NCI-H1417 (cell line): ENCODE measurements at places on chromosomes 3 and 15.

- DNase-seq = no peak
Measured at GRCh38 chr3:14393440-14394106, 8.8 kb upstream of the SLC6A6 start.

- no peak for DNase-seq
Measured at GRCh38 chr3:82103241-82103640, 341.8 kb upstream of the GBE1 start.

GRCh38 chr15:81195339-81195864 is 1.3 kb upstream of the IL16 start:
- DNase-seq = no peak

GRCh38 chr3:99126316-99126715 is 224.8 kb upstream of the DCBLD2 start:
- no peak for DNase-seq

- DNase-seq = no peak
Measured at GRCh38 chr3:72282918-72283317, 498.0 kb upstream of the PROK2 start.

DNA sequence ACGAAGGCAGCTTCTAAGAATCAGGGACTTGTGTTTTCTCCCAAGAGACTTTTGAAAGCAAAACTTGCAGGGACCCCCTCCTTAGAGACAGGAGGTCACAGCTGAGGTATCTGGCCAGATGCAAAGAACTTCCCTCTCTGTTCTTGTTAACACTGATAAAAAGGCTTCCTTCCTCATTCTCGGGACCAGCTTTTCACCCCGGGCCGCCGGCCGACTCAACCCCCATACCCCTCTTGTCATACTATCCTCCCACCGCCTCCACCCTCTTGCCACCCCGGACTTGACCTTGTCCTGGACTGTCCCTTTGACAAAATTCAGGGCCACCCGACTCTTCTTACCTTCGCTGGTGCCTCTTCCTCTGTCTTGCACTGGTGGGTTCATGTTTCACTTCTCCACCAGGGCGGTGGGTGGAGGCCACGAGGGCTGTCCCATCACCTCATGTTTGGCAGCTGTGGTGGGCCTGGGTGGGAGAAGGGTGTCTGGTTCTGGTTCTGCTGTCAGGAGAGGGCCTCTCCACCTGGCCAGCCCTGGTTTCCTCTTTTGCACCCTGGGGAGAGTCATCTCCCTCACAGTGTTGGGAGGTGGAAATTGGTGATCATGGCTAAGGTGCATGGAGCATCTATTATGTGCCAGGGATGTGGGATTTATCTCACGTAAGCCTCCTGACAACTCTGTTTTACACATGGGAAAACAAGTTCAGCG is 32.5 kb downstream of the BHLHE40 start:
- no peak for DNase-seq

GRCh38 chr3:462851-463250 is 266.3 kb downstream of the CHL1 start:
- DNase-seq = no peak

DNA sequence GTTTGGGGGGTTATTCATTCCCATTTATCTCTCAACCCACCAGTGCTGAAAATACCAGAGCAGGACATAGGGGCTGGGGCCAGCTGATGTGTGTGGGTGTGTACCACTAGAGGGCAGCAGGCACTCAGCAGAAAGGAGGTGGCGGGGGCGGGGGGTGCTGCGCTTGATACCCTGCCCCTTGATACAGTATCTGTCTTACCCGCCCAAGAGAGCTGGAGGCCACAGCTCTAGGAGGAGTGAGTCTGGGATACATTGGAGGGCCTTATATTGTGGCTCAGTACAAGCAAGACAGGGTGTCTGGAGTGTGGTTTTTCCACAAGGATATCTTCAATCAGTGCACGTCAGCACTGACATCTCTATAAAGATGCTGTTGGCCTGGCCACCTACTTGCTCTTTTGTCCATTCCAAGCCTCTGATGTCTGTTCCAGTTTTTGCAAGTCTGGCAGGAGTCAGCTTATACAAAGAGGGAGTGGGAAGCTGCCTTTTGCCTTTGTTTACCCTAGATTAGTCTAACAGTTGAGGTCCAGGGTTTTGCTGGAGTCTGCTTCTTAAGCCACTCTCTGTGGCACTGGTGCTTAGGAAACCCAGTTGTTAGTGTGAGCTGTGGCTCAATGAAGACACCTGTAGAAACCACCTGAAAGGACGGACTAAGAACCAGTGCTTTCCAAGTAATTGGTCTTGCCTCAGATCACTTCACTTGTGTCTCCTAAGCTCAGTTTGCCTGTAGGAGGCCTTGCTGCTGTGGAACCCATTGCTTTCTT is 1.5 kb upstream of the RBM15B start:
- peak; percentile 23 for DNase-seq

DNA sequence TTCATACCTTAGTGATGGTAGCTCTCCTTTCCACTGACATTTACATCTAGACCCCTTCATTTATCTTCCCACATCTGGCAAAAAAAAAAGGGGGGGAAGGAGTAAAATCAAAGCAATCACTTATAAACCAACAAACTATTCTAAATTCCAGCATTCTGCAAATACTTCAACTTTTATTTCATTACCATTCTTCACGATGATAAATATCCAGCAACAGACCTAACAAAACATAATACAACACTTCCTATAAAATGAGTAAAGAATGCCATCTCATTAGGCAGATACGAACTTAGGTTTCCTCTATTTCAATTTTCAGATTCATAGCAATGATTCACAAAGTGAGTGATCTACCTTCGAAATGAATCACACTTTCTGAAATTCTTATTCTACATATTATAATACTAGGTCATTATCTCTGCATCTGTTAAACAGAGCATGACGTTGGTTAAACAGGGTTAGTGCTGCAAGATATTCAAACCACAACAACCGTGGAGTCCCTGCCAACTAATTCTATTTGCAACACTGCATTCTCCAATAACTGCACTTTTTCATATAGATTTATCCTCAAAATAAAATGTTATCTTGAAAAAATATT is at the start of gene LRRFIP2:
LRRFIP2 (minus strand) TSS at position 51 of the 595 bp plus-strand sequence. CDS start 25,599 bp downstream, outside the sequence.
- DNase-seq = no peak
